ENCODE measurements at places on chromosomes 12 and 14.

- DNase-seq: no peak
Observed at GRCh38 chr14:26395726-26396125, 202.1 kb downstream of the NOVA1 start.

DNA sequence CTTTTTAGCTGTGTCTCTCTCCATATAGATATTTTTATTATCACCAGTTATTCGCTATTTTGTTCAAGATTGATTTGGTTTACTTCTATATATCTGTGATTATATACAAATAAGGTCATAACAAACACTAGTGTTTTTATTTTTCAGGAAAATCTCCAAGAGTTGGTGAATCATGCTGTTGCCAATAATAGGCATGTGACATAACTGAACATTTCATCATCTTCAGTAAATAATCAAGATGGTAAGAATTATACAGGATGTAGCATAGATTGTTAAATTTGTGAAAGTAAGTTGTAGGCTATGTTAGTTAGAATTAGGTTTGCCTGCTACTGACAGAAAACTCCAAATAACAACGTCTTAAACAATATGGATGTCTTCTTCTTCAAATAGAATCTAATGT lies 240.9 kb upstream of the PDE3A start:
- no peak for DNase-seq

DNA sequence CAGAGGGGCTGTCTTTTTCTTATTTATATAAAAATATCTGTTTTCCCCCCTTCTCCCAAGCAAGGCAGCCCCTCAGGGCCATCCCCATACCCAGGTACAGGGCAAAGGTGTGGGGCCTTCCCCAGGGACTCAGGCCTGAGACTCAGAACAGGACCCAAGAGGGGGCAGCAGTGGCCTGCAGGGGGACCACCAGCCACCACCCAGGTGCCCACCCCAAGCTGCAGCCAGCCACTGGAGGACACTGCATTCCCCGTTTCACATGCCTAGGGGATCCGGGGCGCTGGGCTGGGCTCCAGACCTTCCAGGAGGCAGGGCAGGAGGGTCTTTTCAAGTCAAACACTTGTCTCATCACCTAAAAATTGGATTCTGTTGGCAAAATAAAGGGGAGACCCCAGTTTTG lies 83.3 kb downstream of the SCARB1 start:
- DNase-seq: no peak

GRCh38 chr12:14880890-14881453 lies 4.7 kb downstream of the MGP start:
- no peak for DNase-seq

DNA sequence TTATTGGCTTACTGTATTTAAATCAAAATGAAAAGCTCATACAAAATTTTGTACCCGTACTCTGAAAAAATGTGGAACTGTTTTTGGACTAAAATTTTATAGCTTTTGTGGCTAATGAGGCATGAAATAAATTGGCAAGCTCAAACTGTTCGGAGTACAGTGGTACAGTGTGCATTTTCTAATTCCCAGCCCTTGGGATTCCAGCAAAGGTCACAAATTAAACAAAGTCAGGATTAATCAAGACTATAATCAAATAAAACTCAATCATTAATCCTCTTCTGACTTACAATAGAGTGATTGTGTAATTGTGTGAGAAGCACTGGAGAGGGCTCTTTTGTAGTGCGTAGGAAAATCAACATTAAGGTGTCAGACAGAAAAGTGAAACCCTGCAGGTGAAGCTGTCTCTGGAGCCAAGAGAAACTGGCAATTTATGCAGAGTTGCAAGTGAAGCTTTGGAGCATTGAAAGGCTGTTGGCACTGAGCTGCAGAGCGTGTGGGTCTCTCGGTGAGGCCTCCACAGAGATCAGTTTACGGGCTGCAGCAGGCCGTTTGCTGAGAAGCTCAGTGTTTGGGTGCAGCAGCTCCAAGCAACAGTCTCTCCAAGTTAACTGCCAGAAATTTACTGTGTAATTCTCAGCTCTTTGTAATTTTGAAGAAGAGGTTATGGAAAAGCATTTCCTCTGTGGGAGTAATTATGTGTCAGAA lies 275.9 kb downstream of the FBXL14 start:
- DNase-seq: peak; percentile 50

DNA sequence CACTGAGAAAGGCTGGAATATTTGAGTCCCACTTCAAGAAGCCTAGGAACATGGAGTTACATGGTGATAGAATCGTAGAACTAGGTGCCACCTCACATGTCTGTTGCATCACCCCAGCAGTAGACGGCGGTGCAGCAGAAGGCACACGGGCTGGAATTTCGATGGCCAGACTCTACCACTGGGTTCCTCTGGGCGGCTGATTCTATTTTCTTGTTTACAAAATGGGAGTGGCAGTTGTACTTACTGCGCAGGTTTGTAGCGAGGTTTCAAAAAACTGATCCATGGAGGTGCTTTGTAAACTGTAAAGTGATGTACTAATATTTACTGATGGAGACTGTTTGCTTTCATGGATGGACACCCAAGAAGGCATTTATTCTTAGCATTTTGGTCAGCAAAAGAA lies 45.7 kb downstream of the WDR20 start:
- DNase-seq: no peak

- no peak for DNase-seq
Observed at GRCh38 chr12:81596558-81596957, 162.6 kb downstream of the PPFIA2 start.

DNA sequence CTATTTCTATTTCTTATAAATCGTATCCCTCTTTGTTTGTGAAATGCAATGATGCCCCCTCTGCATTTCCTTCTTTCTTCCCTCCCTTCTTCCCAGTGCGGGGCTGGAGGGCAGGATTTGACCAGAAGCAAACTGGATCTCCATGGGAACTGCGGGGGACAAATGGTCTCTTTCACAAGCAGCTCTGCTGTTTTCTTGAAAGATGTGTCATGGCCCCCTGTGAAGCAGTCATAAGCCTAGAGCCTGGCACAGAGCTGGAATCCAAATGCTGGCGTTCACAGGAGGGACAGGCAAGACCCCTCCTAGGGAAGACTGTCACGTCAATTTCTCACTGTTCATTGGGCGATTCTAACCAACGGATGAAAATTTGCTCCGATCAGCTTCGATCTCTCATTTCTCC lies 203.5 kb upstream of the NOS1 start:
- no peak for DNase-seq

DNA sequence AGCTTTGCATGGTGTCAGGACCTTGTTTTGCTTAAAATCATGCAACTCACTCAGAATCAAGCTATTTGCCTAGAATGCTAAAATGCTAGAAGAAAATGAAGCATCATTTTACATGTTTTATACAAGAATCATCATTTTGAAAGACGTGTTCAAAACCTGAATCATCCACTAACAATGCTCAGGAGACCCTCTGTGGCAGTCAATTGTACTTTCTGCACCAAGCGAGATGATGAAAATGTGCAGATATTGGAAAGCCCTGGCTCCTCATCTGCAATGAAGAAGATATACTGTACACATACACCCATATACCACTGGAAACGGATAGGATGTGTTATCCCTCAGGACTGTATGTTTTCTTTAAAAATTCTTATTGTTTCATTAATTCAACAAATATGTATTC lies 92.7 kb downstream of the DYRK2 start:
- no peak for DNase-seq

- peak; percentile 6 for DNase-seq
Observed at GRCh38 chr14:53217316-53217994, 64.3 kb upstream of the DDHD1 start.

DNA sequence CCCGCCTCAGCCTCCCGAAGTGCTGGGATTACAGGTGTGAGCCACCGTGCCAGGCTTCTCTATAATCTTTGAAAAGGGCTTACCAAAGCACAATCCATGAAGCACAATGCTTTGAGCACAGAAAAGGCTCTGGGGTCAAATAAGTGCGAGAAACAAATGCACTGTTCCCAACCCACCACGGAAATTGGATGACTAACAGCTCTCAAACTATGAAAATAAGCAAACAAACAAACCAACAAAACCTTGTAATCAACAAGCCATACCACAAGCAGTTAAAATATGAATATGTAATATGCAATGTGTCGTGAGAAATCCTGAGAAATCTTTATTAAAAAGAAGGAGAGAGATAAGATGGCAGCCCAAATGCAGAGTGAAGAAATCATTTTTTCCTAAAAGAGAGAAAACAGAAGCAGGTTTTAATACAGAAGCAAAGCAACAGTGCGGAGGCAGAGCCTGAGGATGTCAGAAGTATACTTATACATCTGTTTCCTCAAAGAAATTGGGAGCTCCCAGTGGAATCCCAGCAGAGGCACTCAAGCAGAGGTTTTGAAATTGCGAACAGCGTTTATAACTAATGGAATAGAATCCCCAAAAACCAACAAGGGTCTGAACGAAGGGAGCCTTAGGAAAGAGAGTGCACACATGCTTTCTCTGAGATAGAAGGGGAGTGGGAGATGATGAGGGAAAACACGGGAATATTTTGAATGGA lies 17.1 kb downstream of the SMCO2 start:
- no peak for DNase-seq

DNA sequence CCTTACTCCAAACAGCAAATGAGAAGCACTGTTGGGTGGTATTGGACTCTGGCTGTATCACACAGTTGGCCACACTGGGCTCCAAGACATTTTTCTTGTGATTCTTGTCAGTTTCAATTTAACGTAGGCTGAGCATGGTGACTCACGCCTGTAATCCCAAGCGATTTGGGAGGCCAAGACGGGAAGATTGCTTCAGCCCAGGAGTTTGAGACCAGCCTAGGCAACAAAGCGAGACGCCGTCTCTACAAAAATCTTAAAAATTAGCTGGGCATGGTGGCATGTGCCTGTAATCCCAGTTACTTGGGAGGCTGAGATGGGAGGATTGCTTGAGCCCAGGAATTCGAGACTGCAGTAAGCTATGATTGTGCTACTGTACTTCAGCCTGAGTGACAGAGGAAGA lies 35.3 kb upstream of the PLEKHD1 start:
- no peak for DNase-seq

DNA sequence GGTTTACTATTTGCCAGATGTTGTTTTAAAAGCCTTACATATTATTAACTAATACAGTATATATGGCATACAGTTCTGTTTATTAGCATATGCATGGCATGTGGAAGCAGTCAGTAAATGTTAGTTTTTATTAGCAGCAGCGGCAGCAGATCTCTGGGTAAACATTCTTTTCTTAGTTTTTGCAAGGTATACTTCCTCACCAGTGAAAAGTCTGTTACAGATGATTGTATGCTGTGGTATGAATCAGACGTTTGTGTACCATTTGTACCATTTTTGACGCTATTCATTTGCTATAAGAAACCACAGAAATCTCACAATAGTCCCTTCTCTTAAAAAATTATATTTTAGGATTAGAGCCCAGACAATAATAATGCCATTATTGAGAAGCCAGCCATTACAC lies 17.8 kb downstream of the STK38L start:
- DNase-seq: no peak

DNA sequence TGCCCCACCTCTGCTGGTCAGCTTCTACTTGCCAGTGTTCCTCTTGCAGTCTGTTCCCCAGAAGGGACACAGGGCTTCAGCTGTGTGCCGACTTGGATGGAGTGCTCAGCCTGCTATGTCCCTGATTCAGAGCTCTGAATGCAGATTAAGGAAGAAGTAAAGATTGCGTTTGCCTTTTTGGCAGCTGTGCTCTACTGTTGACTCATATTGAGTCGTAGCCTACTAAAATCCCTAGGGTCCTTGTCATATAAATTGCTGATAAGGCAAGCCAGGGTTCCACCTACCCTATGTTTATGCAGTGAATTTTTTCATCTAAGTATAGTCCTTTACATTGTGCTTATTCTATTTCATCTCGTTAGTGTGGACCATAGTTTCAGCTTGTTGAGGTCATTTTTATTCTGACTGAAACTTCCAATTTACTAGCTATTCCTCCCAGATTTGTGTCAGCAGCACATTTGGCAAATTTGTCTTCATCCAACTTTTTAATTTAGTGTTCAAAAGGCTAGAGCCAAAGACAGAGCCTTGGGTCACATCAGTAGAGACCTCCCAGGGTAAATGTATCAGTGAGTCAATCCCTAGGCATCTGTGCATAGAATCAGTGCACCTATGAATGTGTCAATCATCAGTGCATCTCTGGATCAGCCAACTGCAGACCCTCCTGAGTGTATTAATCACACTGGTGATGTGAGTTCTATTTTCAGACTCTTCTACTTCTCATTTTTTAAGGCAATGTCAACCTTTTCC lies 31.9 kb downstream of the CACNA1C start:
- DNase-seq: peak; percentile 67

- DNase-seq: no peak
Observed at GRCh38 chr14:88552876-88553275, 1.9 kb downstream of the PTPN21 start.

All from GM04504 (cell line).